ENCODE measurements at places on chromosomes 7 and 10.

DNA sequence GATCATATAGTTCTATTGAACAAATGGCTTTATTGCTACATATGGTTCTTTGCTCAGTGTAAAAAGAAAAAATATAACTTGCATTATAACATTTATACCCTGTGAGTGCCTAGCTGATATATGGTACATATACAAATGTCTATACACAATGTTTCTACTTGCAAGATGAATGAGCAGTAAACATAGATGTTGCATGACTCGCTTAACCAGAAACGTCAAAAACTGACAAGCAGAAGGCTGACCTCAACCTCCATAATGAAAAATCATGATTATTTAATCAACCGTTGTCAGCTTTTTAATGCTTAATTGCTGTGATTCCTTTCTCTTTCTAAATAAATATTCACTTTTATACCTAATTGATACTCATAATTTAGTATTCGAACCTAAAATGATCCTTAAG is 183.3 kb downstream of the PTN start:
- DNase-seq: no peak

DNA sequence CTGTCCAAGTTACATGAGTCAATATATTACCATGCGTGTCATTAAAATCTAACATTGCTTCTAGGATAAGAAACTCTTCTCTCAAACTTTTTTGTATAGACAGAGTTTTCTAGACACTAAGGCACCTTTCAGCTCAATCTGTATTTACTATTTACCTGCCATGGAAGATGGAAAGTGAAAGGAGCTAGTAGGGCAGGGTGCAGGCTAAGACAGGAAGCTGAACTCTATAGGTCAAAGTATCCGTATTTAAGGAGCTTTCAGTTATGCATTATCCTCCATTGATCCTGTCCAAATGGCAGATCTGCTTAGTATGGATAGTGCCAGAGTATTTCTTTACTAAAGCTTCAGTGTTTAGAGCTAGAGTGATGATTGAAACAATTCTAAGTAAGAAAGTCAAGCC is 612.8 kb downstream of the IPMK start:
- DNase-seq: no peak

GRCh38 chr7:155660059-155660757 is 15.7 kb downstream of the RBM33 start:
- DNase-seq: no peak

- no peak for DNase-seq
These were observed 57.5 kb downstream of the MDFIC start for GRCh38 chr7:114979388-114979787.

DNA sequence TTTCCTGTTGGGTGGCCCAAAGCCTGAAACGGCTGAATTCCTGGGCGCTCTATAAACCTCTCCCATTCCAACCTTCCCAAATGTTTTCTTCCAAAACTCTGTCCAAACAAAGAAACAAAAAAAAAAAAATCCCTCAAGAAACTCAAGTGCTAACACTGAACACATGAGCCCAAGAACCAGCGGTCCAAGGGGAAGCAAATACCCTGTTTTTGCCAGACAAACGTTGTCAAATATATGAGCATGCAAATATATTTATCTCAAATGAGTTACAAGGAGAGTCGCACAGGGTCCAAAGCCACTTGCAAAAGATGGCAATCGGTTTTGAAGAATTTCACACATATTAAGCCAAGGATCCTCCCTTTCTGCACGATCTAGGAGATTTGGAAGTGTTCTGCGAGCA is 23.3 kb upstream of the EMX2 start:
- DNase-seq: no peak

DNA sequence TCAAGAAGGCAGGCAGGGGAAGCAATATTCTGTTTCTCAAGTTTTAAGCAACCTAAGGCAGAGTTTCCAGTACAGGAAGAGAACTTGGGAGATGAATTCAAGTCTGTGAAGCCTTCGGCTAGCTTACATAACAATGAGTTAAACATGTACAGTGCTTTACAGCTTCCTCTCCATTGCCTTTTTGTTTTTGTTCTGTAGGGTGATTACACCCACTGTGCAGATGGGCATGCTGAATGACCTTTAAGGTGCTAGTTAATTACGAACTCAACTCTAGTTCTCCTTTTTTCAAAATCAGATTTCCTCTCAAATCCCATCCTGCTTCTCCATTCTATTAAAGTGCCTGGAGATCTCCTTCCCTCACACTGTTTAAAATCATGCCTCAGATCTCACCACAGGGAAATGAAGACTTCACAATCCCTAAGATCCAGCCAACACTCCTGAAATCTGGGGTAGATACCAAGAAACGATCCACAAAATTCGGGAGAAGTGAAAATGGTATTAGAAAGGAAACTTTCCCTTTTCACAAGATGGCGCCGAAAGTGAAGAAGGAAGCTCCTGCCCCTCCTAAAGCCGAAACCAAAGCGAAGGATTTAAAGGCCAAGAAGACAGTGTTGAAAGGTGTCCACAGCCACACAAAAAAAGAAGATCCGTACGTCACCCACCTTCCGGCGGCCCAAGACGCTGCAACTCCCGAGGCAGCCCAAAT is 16.8 kb upstream of the MSMB start:
- DNase-seq: no peak

All from stimulated activated CD4-positive, alpha-beta T cell treated with anti-CD3 and anti-CD28 coated beads, Interleukin-12 subunit alpha, Interleukin-12 subunit beta, amount 100 ng/mL, for 4 hours (primary cell).